ENCODE measurements at places on chromosomes 5 and 9.

GRCh38 chr9:19375538-19375937 lies 4.5 kb downstream of the RPS6 start:
- DNase-seq = no peak
- H3K4me3 ChIP-seq = no peak overlapping the region
- H3K27ac ChIP-seq = no peak overlapping the region
- peaks cover 26% of the 10 kb centered on the region for H3K4me1 ChIP-seq
- no peaks in the 10 kb centered on the region for H3K27me3 ChIP-seq

DNA sequence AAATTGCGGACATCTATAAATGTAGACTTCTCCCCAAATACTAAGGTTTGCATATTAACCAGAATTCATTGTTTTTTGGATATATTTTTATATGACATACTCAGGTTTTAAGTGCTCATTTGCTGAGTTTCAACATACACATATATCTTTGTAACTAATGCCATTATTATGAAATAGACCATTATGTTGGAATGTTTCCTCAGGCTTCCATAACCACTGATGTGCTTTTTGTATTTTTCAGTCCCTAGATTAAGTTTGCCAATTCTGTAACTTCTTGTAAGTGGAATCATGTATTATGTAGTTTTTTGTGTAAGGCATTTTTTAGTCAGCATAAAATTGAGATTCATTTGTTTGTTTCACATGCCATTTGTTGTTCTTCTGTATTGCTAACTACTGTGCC lies 32.1 kb downstream of the HSPA4 start:
- peaks cover 52% of the 10 kb centered on the region for H3K36me3 ChIP-seq
- no peak for DNase-seq
- no peak overlapping the region for H3K27ac ChIP-seq
- H3K27me3 ChIP-seq = no peaks in the 10 kb centered on the region

DNA sequence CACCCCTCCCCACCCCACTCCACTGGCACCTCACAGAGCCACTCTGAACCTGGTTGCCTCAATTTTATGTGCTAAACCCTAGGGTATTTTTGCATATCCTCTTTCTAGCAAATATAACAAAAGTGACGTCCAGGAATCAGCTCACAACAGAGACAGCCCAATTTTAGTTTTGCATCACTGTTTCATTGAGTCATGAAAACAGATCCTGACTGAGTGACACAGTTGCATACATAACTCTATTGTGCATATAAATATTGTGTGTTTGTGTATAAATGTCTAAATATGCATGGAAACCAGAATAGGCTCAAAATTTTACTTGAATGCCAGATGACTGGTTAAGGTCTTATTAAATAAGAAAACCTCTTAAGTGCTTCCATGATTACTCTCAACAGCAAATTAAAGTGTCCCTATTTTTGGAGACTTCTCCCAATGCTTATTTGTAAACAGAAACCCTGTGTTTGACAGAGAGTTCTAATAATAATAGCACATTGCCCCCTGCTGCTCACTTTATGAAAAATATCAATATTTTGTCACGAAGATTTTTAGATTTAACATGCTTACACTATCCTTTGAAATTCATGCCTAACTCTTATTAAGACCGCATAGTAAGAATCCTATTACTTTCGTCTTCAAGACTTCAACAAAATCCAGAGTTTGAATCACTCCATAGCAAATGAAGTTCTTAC lies 75.5 kb upstream of the PRRC1 start:
- no peaks in the 10 kb centered on the region for H3K27me3 ChIP-seq
- H3K27ac ChIP-seq = no peak overlapping the region
- H3K36me3 ChIP-seq = no peaks in the 10 kb centered on the region
- H3K4me3 ChIP-seq = no peak overlapping the region
- H3K4me1 ChIP-seq = no peaks in the 10 kb centered on the region

- DNase-seq = no peak
- H3K4me1 ChIP-seq = peaks cover 9% of the 10 kb centered on the region
- no peak overlapping the region for H3K4me3 ChIP-seq
Observed at GRCh38 chr9:136784997-136785361, 6.2 kb upstream of the TMEM141 start.

- no peaks in the 10 kb centered on the region for H3K27me3 ChIP-seq
- H3K4me3 ChIP-seq = no peak overlapping the region
- H3K27ac ChIP-seq = no peak overlapping the region
- H3K4me1 ChIP-seq = no peaks in the 10 kb centered on the region
Observed at GRCh38 chr5:65880496-65881072, 45.8 kb upstream of the ERBIN start.

DNA sequence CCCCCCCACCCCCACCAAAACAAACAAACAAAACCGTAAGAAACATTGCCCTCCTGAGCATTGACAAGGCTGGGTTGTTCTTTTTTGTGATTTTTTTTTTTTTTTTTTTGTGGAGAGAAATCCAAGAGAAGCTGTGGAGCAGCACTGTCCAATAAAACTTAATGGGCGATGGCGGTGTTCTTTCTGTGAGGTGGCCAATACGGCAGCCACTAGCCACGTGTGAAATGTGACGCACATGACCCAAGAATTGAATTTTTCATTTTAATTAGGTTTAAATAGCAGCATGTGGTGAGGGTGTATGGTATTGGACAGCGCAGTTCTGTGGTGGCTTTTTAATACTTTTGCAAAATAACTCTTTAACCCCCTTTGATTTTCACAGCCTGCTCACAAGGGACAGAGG lies 251.1 kb downstream of the PDZD2 start:
- DNase-seq = no peak
- no peaks in the 10 kb centered on the region for H3K27me3 ChIP-seq
- H3K4me3 ChIP-seq = no peak overlapping the region
- no peak overlapping the region for H3K27ac ChIP-seq

GRCh38 chr9:128902351-128903078 lies 18.3 kb upstream of the PHYHD1 start:
- peaks cover 74% of the 10 kb centered on the region for H3K4me1 ChIP-seq
- H3K27me3 ChIP-seq = no peaks in the 10 kb centered on the region
- H3K36me3 ChIP-seq = peaks cover 9% of the 10 kb centered on the region

- no peak for DNase-seq
- H3K27ac ChIP-seq = peak overlapping the region; percentile 96
- H3K4me1 ChIP-seq = peaks cover 65% of the 10 kb centered on the region
Observed at GRCh38 chr9:127980060-127980705, 606 bp downstream of the EEIG1 start.
